Stimulated activated naive CD8-positive, alpha-beta T cell treated with anti-CD3 and anti-CD28 coated beads, Interleukin-15, Interleukin-2, amounts not matched to agents 100 U/mL and 50 U/mL, for 24 hours (primary cell): ENCODE measurements at places on chromosomes 12 and 14.

- no peak for DNase-seq
Measured at GRCh38 chr12:82880442-82880901, 193.8 kb downstream of the TMTC2 start.

GRCh38 chr12:114656906-114657596, 26.9 kb downstream of the TBX3 start:
- DNase-seq, result no peak

DNA sequence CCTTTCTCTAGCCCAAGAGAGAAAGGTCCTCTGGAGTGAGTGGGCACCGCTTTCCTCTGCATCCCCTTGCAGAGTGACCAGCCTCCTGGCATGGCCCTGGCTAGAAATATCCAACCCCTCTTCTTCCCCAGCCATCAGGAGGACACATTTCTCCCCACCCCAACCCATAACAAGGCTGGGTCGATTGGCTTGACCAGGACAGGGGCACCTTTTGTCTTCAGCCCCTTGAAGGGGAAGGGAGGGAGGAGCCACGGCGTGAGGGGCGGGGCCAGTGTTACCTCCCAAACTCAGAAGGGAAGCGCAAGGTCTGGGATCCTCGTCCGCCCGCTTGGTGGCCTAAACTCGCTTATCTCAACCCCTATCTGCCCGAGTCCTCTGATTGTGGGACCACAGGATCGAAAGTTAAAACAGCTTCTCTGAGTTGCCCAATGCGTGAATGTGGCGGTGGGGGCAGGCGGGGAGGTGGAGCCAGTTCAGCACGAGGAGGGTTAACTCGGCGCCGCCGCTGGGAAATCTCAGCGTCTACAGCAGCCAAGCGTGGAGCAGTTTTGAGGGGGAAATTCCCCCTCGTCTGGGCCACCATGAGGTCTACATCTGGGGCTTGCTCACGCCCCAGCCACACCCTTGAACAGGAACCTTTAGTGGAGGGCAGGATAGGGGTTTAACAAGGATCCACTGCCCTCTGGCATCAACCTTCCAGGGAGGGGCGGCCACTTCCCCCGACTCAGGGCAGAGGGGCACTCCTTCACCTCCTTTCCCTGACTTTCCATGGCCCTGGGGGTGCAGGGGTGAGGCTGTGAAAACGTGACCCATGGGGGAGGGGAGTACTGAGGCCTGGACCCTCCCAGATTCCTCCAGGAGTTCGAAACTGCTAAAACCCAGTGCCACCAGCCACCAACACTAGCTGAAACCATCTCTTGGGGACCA, 795 bp downstream of the STAT6 start:
- DNase-seq, result peak; percentile 85

- no peak for DNase-seq
Measured at GRCh38 chr12:18932211-18932610, 194.3 kb downstream of the CAPZA3 start.

GRCh38 chr14:100159094-100159864, at the start of gene DEGS2:
Gene DEGS2, minus strand, starts transcription at chr14:100159645. Its CDS starts 58 bp downstream, at chr14:100159587.
- DNase-seq, result peak; percentile 71

DNA sequence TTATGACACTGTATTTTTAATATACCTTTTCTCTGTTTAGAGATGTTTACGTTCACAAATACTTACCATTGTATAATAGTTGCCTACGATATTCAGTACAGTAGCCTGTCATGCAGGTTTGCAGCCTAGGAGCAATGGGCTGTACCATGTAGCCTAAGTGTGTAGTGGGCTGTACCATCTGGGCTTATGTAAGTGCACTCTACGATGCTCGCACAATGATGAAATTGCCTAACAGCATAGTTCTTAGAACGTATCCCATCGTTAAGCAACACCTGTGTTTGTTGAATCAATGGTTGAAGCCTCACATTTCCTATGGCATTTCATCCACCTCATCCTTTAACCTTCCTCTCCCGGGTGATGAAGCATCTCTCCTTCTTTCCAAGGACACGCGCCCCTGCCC, 12.5 kb upstream of the EML1 start:
- no peak for DNase-seq

DNA sequence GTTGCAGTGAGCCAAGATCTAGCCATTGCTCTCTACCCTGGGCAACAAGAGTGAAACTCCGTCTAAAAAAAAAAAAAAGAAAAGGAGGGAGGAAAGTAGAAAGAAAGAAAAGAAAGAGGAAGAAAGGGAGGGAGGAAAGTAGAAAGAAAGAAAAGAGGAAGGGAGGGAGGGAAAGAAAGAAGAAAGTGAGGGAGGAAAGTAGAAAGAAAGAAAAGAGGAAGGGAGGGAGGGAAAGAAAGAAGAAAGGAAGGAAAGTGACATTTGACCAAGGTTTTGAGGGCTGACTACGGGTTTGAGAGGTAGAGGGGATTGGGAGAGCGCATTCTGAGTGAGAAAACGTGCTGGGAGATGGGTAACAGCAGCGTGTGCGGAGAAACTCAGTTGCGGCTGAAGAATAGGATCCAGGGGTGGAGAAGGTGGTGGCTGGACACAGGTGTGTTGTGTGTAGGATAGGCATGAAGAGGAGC, 521 bp upstream of the PAPLN start:
- DNase-seq, result no peak

DNA sequence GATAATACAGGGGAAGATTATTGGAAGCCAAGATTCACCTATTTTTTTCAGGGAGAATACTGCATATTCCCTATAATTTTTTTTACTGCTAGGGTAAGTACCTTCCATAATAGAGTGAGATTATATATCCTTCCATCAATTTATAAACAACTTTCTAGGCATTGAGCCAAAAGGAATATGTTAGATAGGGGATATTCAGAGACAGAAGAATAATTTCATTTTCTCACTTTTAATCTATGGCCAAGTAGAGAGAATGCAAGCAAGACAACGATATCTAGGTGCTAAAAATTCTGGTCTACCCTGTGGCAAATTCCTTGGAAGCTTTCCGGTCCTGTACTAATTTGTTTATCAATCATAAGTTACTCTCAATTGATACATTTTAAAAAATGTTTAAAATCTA, 69.7 kb upstream of the STAC3 start:
- DNase-seq, result no peak

GRCh38 chr12:1918884-1919236, 408 bp upstream of the CACNA2D4 start:
- no peak for DNase-seq

DNA sequence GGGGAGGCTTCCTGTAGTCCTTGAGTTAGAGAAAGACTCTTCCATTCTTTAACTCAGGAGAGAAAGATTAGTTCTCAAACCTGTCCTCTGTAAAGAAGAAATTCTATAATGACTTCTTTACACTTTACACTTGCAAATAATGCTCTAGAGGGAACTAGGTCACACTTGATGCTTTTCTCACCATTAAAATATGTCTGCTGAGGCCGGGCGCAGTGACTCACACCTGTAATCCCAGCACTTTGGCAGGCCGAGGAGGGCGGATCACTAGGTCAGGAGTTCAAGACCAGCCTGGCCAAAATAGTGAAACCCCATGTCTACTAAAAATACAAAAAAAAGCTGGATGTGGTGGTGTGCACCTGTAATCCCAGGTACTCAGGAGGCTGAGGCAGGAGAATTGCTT, 6.3 kb downstream of the NTN4 start:
- no peak for DNase-seq

DNA sequence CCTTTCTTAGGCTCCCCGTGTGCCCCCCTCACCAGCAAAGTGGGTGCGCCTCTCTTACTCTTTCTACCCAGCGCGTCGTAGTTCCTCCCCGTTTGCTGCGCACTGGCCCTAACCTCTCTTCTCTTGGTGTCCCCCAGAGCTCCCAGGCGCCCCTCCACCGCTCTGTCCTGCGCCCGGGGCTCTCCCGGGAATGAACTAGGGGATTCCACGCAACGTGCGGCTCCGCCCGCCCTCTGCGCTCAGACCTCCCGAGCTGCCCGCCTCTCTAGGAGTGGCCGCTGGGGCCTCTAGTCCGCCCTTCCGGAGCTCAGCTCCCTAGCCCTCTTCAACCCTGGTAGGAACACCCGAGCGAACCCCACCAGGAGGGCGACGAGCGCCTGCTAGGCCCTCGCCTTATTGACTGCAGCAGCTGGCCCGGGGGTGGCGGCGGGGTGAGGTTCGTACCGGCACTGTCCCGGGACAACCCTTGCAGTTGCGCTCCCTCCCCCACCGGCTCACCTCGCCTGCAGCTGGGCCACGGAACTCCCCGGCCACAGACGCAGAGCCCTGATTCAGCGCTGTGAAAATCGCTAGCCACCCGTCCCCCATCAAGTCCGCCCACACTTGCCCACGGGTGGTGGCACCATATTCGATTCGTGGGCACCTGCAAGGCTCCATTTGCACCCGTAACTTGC, 1.3 kb downstream of the TMEM233 start:
- DNase-seq, result no peak

DNA sequence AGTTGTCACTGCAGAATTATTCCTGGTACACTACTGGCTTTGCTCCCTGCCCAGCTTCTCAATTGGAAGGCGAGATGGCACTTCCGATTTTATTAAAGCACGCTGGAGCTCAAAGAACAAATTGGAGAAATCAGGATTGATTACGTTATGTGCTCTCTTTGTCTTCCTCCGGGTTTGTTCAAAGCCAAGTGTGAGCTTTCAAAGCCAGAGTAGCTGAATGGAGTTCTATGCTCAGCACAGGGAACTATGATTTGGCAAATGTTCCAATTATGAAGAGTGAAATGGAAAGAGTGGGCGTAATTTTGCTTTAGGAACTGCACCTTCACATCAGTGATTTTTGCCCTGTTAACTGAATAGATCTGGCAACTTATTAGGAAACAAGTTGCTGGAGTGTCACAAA, 72.4 kb downstream of the FLRT2 start:
- no peak for DNase-seq

- no peak for DNase-seq
Measured at GRCh38 chr12:132285991-132286681, 43.3 kb downstream of the GALNT9 start.

- DNase-seq, result no peak
Measured at GRCh38 chr14:74582910-74583581, 29.0 kb downstream of the LTBP2 start.

- no peak for DNase-seq
Measured at GRCh38 chr14:75717729-75718128, 56.7 kb downstream of the TTLL5 start.

GRCh38 chr12:7989827-7990491, 42.6 kb upstream of the FOXJ2 start:
- peak; percentile 86 for DNase-seq

GRCh38 chr12:75814851-75815754, 216.5 kb downstream of the PHLDA1 start:
- DNase-seq, result no peak

- peak; percentile 82 for DNase-seq
Measured at GRCh38 chr12:52243856-52244614, 11.0 kb downstream of the KRT7 start.

DNA sequence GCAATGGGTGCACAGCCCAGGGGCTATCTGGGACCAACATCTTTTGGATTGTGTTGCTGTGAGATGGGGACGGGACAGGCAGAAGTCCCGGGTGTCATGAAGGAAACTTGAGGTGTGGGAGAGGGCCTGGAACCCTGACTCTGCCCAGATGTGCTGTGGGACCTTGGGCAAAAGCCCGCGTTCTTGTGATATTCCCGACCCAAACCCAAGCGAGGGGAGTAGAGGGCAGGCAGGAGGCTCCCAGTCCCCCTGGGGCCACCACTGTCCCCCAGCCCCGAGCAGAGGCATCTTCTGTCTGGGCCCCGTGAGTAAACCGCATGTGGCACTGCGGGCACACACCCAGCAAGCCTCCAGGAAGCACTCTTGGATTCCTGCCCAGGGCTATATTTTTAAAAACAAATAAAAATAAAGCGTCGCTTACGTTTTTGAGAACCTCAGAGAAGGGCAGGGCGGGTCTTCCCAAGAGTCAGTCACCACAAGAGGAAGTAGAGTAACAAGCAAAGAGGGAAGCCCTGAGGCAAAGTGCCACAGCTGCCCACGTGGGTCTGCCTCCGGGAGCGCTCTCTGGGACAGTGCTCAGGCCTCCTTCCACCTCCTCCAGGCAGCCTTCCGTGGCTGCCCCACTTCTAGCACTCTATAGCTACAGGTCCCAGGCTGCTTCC, 39.5 kb downstream of the BEGAIN start:
- peak; percentile 37 for DNase-seq

DNA sequence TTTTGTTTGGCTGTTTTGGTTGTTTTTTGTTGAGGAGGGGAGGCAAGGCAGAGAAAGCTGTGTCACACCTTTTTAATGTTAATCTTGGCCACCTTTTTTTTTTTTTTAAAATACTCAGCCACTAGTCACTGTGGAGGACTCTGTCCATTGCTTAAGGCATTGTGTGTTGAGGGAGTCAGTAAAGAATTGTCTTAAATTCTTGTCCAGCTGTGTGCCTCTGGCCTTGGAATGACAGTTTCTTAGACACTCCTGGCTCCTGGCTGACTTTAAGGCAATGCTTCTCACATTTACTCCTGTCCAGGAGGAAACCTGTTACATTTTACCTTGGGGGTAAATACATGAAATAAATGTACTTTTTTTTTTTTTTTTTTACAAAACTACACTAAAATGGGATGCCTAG, 18.1 kb upstream of the SMCO2 start:
- DNase-seq, result no peak

DNA sequence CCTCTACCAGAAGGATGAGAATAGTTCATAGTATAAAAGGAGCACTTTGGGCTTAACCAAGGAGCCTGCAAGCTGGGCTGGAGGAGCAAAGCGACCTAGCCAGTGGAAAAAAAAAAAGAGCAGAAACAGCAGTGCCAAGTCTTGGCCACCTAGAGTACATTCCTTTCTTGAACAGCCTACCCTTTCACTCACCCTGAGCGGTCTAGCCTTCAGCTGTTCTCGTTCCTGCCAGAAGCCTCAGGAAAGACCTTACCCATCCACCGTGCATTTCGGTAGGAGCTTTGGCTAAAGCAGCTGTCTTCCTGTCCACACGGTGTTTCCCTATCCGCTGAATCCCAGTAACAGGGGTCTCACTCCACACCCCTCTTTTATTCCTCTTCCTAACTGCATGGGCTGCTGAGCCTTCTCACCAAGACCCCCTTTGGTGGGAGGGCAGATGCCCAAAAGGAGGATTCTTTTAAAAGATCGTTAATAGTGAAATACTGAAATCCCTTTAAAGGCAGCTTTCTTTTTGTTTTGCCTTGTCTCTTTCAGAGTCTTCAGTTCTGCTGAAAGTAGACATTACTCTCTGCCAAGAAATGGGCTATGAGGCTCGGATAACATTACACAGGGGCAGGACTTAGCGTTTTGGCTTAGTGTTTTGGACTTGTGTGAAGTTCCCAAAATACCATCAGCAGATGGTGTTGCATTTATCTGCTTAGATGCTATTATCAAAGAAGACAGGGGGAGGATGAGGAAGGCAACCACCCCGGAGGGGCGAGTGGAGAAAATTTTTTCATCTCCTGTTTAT, 88.5 kb upstream of the METAP2 start:
- DNase-seq, result no peak

DNA sequence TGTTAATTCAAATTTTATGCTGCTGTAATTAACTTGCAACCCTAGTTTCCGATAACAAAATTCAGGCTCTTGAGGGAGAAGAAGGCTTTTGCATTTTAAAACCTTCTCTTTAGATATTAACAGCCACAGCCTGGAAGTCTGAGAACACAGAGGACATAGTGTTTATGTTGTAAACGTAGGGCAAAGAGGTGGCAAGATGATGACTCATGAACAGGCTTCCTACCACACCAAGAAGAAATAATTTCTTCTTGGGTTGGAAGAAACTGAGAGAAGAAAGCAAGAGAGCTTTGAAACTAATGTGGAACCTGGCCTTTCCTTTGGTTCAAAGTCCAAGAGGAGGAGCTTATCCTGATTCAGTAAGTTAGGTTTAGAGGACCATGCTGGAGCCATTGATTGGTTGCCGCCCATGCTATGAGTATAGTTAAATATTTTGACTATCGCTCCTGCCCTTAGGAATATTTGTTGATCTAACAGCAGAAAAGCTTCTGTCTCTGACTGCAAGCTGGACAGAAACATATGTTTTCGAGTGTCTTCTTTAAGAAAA, 31.8 kb downstream of the CCDC198 start:
- DNase-seq, result no peak

- no peak for DNase-seq
Measured at GRCh38 chr14:94213021-94213420, 38.9 kb downstream of the PPP4R4 start.
